Nasal cavity respiratory epithelium epithelial cell of viscerocranial mucosa (primary cell): ENCODE measurements at places on chromosomes 2 and 18. TPM values are rescaled to one million over a fixed set of nuclear protein-coding genes. Genes with fewer than 3 reads are reported as not detected.

Gene PRKAG3
- not detected in 2 replicates for total RNA-seq

Gene NOL4
- not detected in 2 replicates for total RNA-seq

Gene MC5R
- not detected in 2 replicates for total RNA-seq

Gene IL1RL2
- total RNA-seq = 3.1 and 6.3 TPM in 2 replicates

Gene PPM1G
- 115 and 118 TPM in 2 replicates for total RNA-seq

Gene DLX2
- 0.28 and 0.34 TPM in 2 replicates for total RNA-seq

Gene CKAP2L
- 0.07 and 0.34 TPM in 2 replicates for total RNA-seq

Gene G6PC2
- not detected in 2 replicates for total RNA-seq

Gene ANKRD29
- total RNA-seq = 8.9 and 23.4 TPM in 2 replicates

Gene LYG2
- total RNA-seq = not detected in 2 replicates

Gene SLC9A4
- total RNA-seq = 0.07 TPM in 1 of 2 replicates, not detected in the other

Gene GNAL
- 9.6 and 17.1 TPM in 2 replicates for total RNA-seq

Gene POTEE
- under 0.01 TPM in 1 of 2 replicates, not detected in the other for total RNA-seq

Gene CDC42EP3
- 20.8 and 53.9 TPM in 2 replicates for total RNA-seq

Gene MOGAT1
- not detected in 2 replicates for total RNA-seq

Gene UBXN2A
- total RNA-seq = 13.3 and 15.5 TPM in 2 replicates

Gene SCN3A
- total RNA-seq = not detected in 2 replicates

Gene COL4A3
- 0.07 TPM in 1 of 2 replicates, not detected in the other for total RNA-seq

Gene UGT1A4
- total RNA-seq = under 0.01 and 1.8 TPM in 2 replicates

Gene TWIST2
- total RNA-seq = 1.1 and 4.8 TPM in 2 replicates

Gene NAT8
- total RNA-seq = not detected in 2 replicates

Gene TRIM43
- under 0.01 TPM in 1 of 2 replicates, not detected in the other for total RNA-seq

Gene KLHL30
- 0.34 and 0.36 TPM in 2 replicates for total RNA-seq

Gene TCF23
- under 0.01 TPM in 1 of 2 replicates, not detected in the other for total RNA-seq

Gene MTCL1
- 17.8 and 37.7 TPM in 2 replicates for total RNA-seq

Gene NOSTRIN
- under 0.01 and 1.00 TPM in 2 replicates for total RNA-seq

Gene ZNF385B
- 0.34 TPM in 1 of 2 replicates, not detected in the other for total RNA-seq

Gene REG3G
- total RNA-seq = not detected in 2 replicates

Gene ITGB6
- 25.6 and 414 TPM in 2 replicates for total RNA-seq

Gene GLI2
- total RNA-seq = 0.07 TPM in 1 of 2 replicates, not detected in the other

Gene COBLL1
- 20.5 and 34.9 TPM in 2 replicates for total RNA-seq

Gene ABCB11
- total RNA-seq = under 0.01 and 0.07 TPM in 2 replicates

Gene CRYGD
- not detected in 2 replicates for total RNA-seq

Gene ARHGAP25
- total RNA-seq = 1.7 and 2.1 TPM in 2 replicates

Gene PROKR1
- total RNA-seq = under 0.01 TPM in 1 of 2 replicates, not detected in the other

Gene CRACDL
- total RNA-seq = 0.34 and 12.7 TPM in 2 replicates

Gene SERPINB13
- 16.7 and 114 TPM in 2 replicates for total RNA-seq

Gene CYTIP
- not detected in 2 replicates for total RNA-seq

Gene IMP4
- total RNA-seq = 142 and 159 TPM in 2 replicates

Gene VIL1
- under 0.01 TPM in 1 of 2 replicates, not detected in the other for total RNA-seq

Gene IL36G
- 1.7 and 2.6 TPM in 2 replicates for total RNA-seq

Gene KRTCAP3
- 13.3 and 13.9 TPM in 2 replicates for total RNA-seq

Gene EDAR
- total RNA-seq = 0.14 and 0.34 TPM in 2 replicates

Gene GULP1
- total RNA-seq = 38.7 and 66.6 TPM in 2 replicates

Gene TLX2
- not detected in 2 replicates for total RNA-seq

Gene MALL
- total RNA-seq = 38.3 and 41.1 TPM in 2 replicates

Gene NR4A2
- 0.34 and 0.57 TPM in 2 replicates for total RNA-seq

Gene GREB1L
- 0.34 and 1.6 TPM in 2 replicates for total RNA-seq

Gene DIS3L2
- total RNA-seq = 9.6 and 23.0 TPM in 2 replicates

Gene CDH19
- total RNA-seq = under 0.01 TPM in 1 of 2 replicates, not detected in the other

Gene C2orf80
- not detected in 2 replicates for total RNA-seq

Gene APCDD1
- total RNA-seq = not detected in 2 replicates

Gene NGEF
- total RNA-seq = 0.68 and 2.1 TPM in 2 replicates

Gene RUFY4
- total RNA-seq = not detected in 2 replicates

Gene CYP26B1
- total RNA-seq = 1.0 and 2.8 TPM in 2 replicates

Gene PLEKHH2
- total RNA-seq = 0.43 and 1.4 TPM in 2 replicates
